Ureter (tissue), 1 donor: ENCODE measurements at places on chromosomes 11 and 22. TPM values are rescaled to one million over a fixed set of nuclear protein-coding genes. Genes with fewer than 3 reads are reported as not detected.
A peak's percentile ranks its signal among the peaks of the same experiment; 100 is the strongest.

GRCh38 chr11:105109321-105109720 lies 30.2 kb downstream of the CARD18 start:
- no peak for DNase-seq

DNA sequence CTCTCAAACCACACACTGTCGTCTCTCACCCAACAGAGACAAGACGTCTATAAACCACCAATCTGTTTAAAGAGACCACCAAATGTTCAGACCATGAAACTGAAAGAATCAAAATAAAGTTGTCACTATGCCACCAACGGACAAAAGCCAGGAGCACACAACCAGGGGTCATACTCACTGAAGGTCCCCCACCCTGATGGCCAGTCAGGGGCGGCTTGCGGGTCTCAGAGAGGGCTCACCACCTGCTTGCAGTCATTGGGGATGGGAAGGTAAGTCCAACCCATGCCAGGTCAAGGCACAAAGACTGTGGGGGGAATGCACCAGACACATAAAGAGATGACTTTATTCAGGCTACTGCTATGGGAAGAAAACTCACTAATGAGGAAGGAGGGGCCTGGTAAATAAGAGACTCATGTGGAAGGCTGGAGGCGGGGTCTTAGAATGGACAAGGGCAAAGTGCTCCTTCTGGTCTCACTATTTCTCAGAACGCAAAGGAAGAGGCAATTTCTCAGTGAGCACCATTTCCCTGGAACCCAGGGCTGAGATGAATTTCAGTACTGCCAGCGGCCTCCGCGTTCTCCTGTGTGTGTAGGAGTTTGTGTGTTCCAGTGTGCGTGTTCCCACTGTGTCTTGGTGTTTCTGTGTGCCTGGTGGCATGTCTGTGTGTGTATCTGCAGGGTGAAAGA lies 17.3 kb downstream of the SCARF2 start:
- no peak for DNase-seq

DNA sequence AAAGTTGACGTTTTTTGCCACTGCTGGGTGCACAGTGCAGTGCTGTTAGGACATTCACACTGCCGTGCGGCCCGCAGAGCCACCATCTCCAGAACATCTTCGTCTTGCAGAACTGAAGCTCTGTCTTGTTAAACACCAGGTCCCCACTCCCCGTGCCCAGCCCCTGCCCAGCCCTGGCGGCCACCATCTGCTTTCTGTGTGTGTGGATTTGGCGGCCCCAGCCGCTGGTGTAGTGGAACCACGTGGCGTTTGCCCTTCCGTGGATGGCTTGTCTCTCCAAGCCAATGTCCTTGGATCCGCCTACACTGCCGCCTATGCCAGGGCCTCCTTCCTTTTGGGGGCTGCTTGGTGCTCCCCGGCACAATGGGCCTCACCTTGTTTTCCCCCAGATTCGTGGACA lies 8.2 kb upstream of the MUC5AC start:
- DNase-seq: no peak

DNA sequence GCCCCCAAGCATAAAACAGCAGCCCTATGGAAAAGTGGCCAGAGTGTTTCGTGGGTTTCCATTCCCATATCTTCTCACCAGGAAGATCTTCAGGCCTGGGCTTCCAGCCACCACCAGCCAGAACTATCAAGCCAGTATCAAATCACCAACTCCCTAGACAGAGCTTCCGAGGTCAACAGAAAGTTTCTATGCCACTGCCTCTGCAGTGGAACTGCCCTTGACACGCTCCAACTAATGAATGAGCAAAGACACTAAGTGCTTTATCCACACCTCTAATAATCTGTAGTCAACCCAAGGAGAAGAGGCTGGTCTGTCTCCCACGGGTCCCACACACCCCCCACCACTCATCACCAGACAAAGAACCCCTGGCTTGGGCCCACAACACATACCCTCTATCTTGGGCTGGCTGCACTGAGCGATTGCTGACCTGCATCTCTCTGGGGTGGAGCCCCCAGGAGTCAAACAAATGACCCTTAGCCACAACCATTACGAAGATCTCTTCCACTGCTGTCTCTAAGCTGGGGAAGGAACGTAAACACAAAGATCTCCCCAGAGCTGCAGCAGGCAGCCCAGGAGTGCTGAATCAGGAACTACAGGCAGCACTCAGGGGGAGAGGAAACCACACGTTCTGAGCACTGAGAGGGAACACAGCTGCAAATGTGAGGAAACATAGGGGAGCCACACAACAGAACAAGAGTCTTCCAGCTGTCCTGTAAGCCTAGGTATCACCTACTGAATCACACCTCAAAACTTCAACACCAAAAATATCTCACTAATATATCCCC lies 9.7 kb downstream of the OR5AN1 start:
- DNase-seq: no peak

DNA sequence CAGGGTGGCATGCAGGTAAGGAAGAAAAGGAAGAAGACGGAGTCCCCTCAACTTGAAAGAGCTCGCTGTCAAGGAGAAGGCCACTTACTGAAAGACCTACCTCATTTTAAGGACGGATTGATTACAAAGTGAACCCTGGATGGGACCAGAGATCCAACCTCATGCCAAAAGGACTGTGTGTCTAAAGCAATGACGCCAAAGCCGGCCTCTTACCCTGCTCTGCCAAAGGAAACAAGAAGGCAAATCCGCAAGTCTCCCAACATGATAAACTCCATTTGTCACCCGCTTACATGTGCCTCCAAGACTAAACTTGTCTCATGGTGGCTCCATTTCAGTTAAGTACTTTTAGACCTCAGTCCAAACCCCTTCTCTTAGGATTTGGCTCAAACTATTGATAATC lies 148.7 kb upstream of the MTMR2 start:
- no peak for DNase-seq

- peak; percentile 75 for DNase-seq
These were observed 10.1 kb downstream of the CHST1 start for GRCh38 chr11:45655347-45655756.

GRCh38 chr11:79485694-79486093 lies 44.9 kb upstream of the TENM4 start:
- DNase-seq: no peak

GRCh38 chr11:94017446-94017845 lies 3.7 kb upstream of the HEPHL1 start:
- DNase-seq: no peak

DNA sequence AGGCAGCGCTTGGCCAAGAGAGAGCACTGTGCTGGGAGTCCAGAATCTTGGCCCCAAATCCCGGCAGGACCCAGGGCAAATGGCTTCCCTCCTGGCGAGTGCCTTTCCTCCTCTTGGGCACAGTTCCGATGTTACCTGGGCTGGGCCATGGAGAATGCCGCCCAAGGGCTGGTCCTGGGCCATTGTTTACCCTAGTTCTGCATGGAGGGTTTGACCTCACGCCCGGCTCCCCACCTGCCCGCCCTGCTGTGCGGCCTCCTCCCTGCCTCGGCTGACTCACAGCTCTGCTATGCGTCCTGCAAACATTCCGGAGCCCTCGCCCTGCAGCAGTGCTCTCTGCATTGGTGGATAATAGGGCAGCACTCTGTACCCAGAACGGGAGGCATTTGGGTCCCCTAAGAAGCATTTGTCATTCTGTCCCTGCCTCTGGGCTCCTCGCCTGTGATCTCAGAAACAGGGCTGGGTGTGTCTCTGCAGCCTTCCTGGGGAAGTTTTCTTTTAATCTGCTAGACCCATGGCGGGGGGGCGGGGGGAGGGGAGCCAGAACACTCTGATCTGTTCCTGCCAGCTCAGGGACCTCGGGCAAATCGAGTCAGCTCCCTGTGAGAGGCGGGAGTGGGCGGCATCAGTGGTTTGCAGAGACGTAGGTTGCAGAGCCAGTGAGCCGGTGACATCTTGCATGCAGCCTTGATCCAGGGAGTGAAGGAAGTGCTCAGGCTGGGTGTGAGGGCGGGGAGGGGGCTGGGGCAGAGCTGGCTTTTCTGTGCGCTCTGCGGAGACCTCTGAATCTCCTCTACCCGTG lies 32.9 kb upstream of the SMIM38 start:
- DNase-seq: peak; percentile 90

GRCh38 chr22:20783844-20784723 lies 10.2 kb downstream of the SERPIND1 start:
- no peak for DNase-seq

OR51B4 gene
- total RNA-seq: 0.42 TPM

TOMM22 gene
- total RNA-seq: 76.8 TPM

RIBC2 gene
- 2.1 TPM for total RNA-seq

MS4A15 gene
- total RNA-seq: not detected
